Hypothalamus (tissue), 51 donors: ENCODE measurements at places on chromosomes 11 and 22.

- no peak for DNase-seq
Observed at GRCh38 chr11:11857769-11858168, 16.0 kb downstream of the USP47 start.

DNA sequence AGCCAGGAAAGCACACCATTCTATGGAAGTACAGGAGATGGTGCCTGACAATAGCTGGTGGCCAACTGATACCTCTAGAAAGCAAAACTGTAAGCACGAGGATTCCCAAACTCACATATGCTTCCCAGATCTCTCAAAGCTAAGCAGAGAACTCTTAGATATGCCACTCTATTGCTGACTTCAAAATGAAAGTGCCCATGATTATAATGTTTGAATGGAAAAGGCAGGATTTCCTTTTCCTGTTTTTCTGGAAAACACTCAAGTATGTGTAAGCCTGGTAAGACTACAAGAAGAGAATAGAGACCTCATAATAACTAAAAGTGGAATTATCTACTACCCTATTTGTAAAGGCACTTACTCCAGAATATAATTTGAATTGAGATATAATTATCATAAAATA, 2.6 kb upstream of the CARD18 start:
- DNase-seq: no peak

DNA sequence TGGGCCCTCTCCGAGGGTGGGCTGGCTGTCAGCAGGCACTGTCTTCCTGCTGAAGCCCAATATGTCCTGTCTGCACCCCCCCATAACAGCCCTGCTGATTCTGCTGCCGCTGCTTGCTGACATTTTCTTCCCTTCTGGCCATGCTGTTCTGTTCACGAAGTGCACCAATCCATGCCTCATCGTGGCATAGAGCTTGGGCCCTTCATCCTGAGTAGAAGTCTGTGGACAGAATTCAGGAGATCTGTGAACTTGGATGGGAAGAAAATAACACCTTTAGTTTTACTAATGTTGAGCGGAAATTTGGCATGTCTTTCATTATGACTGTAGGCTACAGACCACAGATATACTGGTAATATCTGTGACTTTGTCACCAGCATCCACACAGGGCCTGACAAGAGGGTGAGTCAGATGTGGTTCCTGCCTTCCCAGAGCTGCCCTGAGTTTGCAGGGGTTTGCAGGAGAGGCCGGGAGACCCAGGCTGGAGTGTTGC, 14.1 kb upstream of the KIAA0930 start:
- DNase-seq: no peak

DNA sequence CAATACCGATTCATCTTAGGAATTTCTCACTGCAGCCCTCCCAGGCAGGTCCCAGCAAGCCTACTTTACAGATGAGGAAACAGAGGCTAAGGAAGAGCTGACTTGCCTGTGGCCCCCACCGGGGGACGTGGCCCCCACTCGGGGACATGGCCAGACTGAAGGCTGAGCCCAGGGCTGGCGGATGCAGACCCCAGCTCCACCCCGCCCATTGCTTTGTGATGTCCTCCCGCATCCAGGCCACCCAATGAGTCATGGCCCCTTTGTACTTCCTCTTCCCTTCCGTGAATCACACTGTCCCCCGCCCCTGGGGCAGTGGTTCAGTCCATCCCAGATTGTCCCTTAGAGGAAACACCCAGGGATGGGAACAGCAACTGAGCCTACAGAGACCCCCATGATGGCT, 116.0 kb upstream of the ANO1 start:
- no peak for DNase-seq

GRCh38 chr22:41290262-41291221, 4.6 kb upstream of the RANGAP1 start:
- DNase-seq: no peak

DNA sequence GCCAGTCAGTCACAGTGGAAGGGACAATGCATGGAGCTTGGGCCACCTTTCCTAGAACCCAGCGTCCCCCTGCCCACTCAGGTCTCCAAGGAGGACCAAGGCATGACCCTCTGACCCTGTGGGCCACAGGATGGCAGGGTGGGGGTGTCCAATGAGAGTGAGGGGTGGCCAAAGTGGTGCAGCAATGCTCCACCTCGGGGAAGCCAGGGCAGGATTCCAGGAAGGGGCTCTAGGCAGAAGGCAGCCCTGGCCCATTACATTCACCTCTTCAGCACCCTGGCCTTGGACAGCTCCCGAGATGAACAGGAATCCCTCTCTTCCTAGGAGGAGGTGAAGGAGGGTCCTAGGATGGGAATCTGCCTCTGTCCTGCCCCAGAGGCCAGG, 597.5 kb downstream of the BRD1 start:
- DNase-seq: no peak

DNA sequence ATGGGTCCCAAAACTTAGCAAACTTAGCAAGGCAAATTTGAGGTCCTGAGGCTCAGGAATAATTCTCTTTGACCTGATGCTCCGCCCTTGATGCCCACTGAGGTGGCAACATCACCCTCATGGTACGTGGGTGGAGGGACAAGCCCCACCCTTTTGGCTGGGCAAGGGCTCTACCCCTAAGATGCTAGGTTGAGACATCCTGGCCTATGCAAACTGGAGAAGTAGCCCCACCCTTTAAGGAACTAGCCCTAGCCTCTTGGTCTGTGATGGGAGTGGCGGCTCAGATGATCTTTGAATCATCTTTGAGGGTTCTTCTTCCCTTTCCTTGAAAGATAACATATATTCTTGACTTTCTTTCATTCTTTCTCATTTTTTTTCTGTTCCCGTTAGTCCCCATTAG, 32.9 kb downstream of the CABIN1 start:
- DNase-seq: no peak

GRCh38 chr11:12981676-12982522, 27.2 kb upstream of the RASSF10 start:
- no peak for DNase-seq
